Cortex of kidney (tissue), 1 donor: ENCODE measurements at places on chromosomes 4 and X.

- no peak for DNase-seq
Observed at GRCh38 chr4:102454981-102455685, 46.0 kb upstream of the NFKB1 start.

GRCh38 chr4:121706595-121707021 is 9.8 kb upstream of the ANXA5 start:
- DNase-seq: no peak

DNA sequence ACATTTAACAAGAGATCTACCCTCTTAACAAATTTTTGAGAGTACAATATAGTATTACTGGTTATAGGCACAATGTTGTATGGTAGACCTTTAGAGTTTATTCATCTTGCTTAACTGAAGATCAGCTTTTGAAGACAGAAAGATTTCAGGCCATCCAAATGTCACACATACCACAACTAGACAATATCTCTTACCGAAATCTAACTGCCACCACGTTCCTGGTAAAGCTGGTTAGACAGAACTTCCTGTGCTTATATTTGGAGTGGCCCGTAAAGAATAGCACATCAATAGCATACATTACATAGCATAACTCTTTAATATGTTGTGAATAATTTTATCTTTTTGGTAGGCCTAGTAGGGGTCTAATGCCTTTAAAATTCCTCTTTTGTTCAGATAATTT is 29.8 kb upstream of the ARHGEF6 start:
- DNase-seq: no peak

GRCh38 chrX:51437521-51437920 is 58.9 kb downstream of the NUDT11 start:
- DNase-seq: no peak

DNA sequence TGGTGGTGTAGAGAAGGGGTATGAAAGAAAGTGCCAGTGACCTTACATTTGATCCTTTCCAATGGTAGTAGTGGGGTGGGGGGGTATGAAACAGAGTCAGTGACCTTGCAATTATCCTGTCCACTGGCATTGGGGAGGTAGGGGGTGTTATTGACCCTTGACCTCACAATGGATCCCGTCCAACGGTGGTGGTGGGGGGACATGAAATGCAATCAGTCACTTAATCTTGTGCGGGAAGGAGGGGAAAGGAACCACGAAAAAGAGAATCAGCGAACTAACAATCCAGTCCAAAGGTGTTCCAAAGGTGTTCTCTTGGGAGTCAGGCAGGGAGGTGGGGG is 619 bp upstream of the PDK3 start:
- DNase-seq: no peak

DNA sequence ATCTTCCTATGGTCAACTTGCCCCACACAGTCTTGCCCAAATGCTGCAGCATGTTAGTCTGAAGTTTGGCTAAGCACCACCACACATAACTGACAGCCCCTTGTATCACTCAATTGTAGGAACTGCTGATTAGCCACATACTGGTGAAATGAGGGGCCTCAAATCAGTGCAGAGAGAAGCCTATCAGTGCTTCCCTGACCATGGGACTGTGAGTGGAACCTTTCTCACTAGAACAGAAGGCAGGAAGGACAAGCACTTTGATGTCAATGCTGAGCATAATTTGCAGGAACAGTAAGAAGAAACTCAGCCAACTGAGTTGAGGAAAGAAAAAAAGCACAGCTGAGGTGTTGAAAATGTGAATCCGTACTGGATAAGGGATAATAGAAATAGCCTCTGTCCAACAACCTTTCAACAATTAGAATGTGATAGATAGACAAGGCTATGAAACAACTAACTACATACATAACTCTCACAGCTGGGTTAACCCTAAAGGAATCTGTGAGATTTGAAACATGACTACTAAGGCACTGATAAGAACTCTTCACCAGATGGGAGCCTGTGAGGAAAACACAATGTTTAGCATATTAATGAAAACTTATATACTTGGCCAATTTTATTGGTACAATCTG is 136.6 kb upstream of the SH3RF1 start:
- no peak for DNase-seq

DNA sequence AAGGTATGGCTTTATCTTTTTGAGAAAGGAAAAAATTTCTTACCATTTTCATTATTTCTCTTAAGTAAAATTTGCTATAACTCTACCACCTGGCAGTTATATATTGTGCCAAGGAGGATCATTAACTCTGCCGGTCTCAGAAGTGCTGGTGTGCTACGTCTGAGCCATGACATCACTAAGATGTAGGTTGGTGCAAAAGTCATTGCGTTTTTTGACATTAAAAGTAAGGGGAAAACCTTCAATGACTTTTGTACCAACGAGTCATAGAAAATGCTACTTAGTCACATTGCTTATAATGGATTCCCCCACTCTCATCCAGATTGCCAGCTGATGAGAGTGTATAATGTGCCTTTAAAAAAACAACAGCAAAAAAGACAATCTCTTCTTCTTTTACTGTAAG is 569.1 kb upstream of the GALNT7 start:
- DNase-seq: no peak

DNA sequence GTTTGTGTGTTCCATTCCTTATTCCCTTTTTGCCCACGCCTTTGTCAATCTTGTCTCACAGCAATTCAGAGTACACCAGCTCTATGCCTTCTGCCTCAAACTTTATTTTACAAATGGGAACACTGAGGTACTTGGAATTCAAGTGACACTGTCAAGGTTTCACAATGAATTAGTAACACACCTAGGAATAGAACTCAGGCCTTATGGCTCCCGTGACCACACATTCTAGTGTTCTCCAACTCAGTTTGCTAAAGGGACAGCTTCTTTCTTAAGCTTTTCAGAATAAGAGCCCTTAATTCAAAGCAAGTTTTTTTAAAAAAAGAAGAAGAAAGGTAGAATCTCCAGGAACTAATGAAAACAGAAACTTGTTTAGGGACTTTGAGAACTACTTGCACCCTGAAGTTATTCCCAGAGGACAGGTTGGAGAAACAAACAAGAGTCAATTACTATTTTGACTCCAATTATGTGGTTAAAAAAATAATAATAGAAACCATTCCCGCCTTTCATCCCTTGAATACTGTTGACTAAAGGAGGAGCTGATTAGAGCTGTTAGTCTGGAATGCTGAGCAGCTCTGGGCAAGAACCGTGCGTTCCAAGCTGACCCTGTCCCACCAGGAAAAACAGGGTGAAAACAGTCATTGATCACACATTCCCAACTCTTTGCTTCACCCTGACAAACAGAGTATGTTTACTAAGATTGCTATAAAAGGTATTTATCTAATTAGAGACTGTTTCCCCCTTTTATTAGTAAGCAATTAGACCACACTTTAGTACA is 408.8 kb upstream of the CNKSR2 start:
- DNase-seq: no peak

DNA sequence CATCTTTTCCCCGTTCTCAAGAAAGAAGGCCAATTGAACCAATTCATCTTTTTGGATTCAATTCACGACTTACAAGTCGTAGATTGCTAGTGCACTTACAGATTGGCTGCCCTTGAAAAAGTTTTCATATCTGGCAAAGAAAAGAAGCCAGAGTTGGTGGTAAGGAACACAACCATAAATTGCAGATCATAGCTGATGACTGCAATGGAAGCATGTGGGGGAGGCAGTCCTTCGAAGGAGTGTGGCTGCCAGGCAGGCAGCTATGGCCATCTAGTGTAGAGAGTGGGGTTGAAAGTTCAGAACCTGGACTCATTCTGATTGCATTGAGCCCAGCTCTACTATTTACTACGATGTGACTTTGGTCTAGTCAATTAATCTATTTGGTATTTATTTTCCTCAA is 4.5 kb downstream of the GPM6A start:
- no peak for DNase-seq

- no peak for DNase-seq
Observed at GRCh38 chr4:121720109-121720508, 23.3 kb upstream of the ANXA5 start.

GRCh38 chr4:150067859-150068258 is 10.4 kb upstream of the DCLK2 start:
- no peak for DNase-seq

DNA sequence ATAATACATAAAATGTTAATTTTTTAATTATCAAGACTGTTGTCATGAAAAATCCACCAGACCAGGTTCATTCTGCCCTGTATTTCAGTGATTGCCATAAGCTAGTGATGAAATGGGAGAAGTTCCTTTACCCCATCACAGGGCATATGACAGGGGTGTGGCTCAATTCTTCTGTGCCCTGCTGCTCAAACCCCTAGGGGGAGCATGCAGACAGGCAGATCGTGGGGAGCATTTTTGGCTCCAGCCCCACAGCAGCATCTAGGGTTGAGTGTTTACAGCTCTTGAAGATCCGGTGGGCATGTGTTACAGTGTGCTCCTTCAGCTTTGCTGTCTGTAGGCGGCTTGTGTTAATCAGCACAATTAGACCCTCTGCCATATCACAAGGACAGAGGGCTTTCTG is 700.7 kb downstream of the PCDH18 start:
- no peak for DNase-seq

GRCh38 chr4:143085224-143085623 is 99.5 kb upstream of the USP38 start:
- no peak for DNase-seq

DNA sequence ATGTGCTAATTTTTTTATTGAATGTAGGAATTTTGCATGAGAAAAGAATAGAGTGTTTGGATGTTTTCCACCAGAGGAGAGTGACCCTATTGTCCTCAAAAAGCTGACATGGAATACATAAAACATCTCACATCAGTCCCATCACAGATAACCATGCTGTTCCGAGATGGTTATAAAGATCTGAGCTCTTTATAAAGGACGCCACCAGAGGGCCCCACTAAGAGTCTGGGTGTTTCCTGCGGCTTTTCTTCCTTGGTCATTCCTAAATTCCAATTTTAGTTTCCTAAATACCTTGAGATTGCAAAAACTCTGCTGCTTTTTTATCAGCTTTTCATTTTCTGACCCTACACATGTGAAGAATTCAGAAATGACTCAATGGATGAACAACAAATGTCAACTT is 504.5 kb upstream of the FRG1 start:
- DNase-seq: no peak

GRCh38 chrX:75154871-75155270 is 1.2 kb downstream of the ABCB7 start:
- no peak for DNase-seq

DNA sequence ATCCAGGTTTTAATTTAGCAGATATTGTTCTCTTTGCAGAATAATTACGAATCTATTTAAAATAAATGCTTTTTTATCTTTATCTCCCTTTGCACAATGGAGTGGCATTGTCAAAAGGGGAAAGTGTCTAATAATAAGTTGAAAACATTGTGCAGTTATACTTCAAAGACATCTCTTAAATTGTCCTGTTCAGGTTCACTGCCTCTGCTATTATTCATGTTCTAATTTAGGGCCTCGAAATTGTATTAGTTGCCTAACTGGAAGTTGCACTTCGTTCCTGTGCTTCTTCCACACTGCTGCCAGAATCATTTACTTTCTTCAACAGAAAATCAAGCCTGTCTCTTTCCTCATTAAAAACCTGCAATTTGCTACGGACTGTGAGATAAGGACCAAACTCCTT is 150.5 kb upstream of the SPRY1 start:
- no peak for DNase-seq

GRCh38 chr4:116064331-116064730 is 950.9 kb upstream of the NDST4 start:
- no peak for DNase-seq

DNA sequence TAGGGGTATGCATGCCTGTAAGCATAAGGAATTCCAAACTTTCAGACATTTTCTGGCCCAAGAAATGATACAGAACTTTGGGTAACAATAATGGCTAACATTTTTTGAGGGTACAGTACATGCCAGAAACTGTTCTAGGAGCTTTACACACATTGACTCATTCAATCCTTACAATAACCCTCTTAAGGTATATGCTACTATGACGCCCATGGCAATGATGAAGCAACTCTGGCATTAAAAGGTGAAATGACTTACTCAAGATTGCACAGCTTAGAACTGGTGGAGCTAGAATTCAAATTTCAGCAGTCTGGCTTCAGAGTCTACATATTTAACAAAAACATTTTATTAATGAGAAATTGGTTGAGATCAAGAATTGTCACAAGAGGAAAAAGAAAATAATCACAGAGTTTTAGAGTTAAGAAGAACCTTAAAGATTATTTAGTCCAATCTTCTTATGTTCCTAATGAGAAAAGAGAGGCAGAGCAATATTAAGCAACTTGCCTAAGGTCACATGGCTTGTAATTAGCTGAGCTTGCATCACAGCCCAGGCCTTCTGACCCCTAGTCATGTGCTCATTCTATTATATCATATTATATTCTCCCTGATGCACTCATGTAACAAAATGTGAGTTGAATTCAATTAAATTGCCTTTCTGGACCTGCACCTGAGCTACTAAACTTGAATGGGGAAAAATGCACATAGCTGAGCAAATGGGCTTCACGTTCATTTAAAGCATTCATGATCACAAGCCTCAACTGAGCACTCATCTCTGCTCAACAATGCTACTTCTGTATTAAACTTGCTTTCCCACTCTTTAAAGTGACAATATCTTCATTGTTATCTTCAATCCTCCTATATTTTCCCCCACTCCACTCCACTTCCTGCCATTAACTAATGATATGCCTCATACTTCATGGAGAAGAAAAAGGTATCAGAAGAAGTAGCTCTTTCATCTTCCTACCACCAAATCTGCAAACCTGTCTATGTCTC is 73.2 kb downstream of the ENOX2 start:
- no peak for DNase-seq

GRCh38 chr4:175143116-175143515 is 225.0 kb downstream of the ADAM29 start:
- DNase-seq: no peak

GRCh38 chrX:30308263-30309138 is 689 bp downstream of the NR0B1 start:
- no peak for DNase-seq

DNA sequence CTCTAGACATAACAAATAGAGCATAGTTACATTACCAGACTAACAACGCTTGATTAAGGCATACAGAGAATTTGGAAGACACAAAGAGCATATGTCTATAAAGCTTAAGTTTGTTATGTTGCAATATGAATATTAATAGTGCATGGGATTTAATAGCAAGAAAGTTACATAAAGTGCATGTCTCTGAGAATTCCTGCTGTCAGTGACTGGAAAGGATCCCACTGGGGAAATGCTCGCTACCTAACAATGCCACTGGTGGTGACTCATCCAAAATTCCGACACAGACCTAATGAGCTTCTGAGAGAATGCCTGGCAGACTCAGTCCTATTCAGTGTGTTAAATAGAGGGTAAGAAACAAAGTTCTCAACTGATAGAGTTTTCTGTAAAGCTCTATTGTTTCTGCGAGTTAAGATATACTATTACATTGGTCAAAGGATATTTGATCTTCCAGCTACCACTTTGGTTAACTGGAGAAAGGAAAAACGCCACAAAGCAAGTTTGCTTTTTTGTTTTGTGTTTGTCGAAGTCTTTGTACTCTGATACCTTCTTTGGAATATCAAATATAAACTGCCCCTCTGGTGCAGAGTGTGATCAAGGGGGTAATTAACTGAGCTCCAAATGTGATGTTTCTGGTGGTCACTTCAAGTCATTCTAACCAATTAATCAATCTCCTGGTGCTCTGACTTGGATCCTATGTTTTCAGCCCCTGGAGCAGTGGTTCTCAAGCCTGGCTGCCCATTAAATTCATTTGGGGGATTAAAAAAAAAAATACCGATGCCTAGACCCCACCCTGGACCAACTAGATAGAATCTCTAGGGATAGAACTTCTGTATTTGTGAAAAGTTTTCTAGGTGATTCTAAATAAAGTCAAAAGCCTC is 107.9 kb downstream of the PALLD start:
- no peak for DNase-seq
